ENCODE measurements at places on chromosomes 7 and 10.
A peak's percentile ranks its signal among the peaks of the same experiment; 100 is the strongest.

GRCh38 chr10:112083472-112083871 lies 100.1 kb downstream of the GPAM start:
- no peak for DNase-seq

DNA sequence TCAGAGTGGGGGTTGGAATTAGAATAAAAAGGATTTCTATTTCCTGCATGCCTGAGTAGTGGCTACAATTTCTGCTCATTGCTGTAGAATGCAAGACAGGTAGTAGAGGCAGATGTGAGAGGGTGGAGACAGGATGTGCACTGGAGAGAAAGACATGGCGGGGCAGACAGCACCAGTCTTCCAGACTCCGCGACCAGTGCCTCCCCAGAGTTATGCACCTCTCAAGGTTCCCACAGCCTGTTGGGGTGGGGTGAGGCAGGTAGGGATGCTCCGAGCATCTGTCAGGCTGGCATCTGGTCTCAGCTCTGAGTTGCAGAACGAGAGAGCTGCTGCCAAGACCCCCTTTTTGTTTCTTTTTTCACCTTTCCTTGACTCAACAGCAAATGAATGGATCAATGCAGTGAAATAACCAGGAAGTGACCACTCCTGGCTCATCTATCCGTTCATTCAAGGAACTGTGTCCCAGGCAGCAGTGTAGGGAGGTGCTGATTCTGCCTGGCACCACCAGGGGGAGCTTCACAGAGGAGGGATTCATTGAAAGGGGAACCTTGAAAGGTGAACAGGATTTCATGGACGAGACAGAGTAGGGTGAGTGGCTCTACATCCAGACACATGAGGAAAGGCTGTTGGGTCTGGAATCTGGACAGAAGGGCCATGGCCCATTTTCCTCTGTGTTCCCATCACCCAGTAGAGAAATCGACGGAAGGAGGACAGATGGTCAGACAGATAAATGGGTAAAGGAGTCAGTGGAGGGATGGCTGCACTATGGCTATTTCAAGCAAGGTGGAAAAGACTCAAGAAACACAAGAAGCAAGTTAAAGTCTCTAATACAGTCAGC lies 17.2 kb upstream of the SLC18A3 start:
- peak; percentile 38 for DNase-seq

DNA sequence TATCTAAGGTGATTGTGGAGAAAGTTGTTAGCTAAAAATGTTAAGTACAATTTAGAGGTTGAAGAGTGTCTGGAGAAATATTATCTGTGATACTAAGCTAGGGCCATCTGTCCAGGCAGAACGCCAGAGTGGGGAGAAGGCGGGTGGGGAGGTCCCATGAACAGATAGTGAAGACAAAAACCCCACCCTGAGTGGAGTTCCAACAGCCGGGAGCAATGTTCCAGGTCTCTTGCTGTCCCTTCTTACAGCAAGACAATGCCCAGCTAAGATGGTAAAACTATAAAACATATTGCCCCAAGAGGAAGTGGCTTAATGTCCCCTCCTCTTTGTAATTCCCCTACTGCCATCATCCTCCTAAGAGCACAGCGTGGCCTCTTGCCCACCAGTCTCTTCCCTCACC lies 10.4 kb upstream of the IL15RA start:
- DNase-seq, result no peak

DNA sequence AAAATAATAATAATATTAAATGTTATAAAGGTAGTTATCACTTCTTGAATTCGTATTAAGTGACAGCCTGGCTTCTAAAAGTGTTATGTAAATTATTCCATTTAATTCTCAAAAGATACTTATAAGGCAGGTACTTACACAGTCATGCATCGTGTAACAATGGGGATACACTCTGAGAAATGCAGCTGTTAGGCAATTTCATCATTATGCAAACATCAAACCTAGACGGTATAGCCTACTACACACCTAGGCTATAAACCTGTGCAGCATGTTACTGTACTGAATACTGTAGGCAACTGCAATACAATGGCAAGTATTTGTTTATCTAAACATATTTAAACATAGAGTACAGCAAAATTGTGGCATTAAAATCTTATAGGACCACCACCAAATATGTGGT lies 1.5 kb downstream of the IFIT1 start:
- DNase-seq, result no peak

GRCh38 chr7:112481833-112482670 lies 1.3 kb downstream of the LSMEM1 start:
- peak; percentile 96 for DNase-seq

DNA sequence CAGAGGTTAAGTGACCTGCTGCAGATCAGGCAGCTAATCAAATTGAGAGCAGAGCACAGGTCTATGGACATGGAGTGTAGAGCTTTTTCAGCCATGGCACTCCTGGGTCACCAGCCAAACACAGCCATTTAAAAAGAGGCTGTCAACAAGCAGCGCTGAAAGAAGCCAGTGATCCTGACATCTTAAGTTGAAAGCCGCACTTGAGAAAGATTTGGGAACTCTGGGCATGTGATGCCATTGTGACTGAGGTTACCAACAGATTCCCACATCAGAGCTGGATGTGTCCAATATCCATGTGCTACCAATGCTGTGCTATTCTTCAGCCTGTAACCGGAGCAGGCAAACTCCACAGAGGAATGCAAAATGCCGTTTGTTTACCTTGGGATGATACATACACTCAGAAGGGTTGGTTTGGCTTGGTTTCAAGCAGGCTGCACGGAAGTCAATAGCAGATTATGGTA lies 56.2 kb upstream of the ABLIM1 start:
- DNase-seq, result peak; percentile 61

DNA sequence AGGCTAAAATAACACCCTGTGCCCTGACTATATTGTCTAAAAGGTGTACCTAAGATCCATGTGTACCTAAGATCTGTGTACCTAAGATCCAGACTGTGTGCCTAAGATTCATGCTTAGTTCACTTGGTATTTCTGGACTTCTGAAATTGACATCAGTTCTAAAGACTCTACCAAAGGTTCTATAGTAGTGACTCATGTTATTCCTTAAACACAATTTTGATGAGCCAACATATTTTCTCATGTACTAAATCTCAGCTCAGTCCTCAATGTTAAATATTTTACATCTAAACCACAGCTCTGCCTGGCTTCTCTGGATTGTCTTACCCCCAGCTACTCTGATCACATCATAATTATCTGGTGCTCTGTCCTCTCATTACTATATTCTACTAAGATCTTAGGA lies 802.3 kb upstream of the SORCS1 start:
- DNase-seq, result no peak

DNA sequence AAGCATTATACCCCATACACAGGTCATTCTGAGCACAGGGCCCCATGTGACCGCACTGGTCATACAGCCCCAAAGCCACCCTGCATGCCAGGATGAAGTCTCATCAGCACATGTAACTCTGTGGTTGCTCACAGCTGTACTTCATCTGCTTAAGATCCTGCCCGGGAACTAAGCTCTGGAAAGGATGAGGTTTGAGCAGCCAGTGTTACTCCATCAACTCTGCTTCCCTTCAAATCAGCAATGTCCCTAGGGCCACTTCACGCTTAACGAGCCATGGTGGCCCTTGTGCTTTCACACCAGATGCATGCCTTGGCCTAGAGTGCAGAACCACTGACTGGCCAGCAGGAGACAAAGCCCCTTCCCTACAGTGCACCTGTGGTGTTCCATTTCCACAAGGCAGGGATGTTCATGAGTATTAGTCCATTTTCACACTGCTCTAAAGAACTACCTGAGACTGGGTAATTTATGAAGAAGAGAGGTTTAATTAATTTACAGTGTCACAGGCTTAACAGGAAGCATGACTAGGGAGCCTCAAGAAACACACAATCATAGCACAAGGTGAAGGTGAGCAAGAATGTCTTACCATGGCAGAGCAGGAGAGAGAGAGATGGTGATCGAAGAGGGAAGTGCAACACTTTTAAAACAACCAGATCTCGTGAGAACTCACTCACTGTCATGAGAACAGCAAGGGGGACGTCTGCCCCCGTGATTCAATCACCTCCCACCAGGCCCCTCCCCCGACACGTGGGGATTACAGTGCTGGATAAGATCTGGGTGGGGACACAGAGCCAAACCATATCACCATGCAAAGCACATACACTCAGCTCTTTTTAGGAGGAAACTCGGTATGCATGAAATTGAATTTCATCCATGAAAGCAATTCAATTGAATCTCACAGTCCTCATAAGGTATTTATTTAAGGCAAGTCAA lies 149.0 kb upstream of the CDCA7L start:
- DNase-seq, result no peak

DNA sequence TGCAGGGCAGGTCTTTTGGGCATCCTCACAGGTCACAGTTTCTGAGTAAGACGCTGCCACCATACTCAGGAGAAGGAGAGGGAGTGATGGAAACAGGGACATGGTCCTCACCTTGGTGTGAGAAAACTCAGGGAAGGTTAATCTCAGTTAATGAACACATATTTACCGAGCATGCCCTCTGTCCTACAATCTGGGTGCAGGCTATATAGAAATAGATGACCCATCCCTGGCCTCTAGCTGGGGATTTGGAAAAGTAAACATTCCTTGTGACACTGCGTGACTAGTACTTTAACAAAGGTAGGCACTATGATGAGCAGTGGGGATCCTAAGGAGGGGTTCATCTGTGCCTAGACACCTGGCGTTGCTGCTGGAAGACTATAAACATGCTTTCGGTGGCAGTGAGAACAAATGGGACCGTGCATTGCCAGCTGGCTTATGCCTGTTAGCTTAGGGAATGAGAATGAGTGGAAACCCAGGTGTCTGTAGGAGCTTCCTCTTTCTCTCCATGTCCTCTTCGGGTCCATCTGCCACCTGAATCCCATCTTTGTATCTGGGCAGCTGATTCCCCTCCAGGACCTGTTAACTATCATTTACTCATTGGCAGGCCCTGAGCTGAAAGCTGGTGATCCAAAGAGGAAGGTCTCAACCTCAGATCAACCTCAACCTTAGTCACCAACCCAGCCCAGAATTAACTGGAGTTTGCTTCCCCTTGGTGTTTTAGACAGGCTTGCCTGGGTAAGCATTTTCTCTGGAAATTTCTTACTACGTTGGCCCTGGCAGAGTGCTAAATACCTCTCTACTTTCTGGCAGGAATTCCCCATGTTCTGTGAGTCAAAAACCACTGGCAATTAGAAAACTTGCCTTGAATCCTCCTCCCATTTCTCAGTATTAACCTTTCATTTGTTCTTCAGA lies 794 bp downstream of the MBL2 start:
- DNase-seq, result no peak

GRCh38 chr10:117136391-117136975 lies 1.6 kb downstream of the VAX1 start:
- no peak for DNase-seq

GRCh38 chr10:58275908-58276307 lies 6.9 kb downstream of the CISD1 start:
- DNase-seq, result no peak

GRCh38 chr7:139566736-139567646 lies 43.5 kb downstream of the CLEC2L start:
- DNase-seq, result no peak

DNA sequence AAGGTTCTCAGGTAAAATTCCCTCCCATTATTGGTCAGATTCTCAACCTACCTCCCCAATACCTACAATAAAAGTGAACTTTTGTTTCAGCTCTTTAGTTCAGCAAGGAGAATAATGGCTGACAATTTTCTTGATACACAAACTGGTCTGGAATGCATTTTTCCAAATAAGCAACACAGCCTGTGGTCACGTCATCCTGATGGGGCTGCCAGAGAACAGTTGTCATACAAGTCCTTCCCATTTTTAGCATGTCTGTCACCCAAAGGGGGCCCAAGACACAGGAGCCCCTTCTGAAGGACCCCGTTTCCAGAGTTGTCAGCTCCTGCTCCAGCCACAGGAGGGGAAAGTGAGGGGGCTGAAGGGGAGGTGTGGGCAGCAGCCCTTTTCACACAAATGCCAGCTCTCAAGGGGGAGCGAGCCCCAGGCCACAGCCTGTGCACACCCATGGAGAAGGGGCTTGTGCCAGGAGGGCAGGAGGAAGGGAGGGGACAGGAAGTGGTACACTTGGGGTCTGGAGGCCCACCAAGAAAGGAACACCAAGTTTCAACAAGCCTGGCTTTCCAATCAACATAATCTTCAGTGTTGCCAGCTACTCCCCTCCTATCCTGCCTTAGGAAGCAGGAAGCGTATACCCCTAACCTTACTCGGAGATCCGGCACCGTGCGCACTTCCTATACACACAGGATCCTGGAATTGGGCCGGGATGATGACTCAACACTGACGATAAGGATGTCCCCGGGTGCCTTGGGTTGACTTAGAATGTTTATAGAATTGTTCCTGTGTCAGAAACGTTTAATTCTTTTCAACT lies 43.4 kb upstream of the PDLIM1 start:
- no peak for DNase-seq

DNA sequence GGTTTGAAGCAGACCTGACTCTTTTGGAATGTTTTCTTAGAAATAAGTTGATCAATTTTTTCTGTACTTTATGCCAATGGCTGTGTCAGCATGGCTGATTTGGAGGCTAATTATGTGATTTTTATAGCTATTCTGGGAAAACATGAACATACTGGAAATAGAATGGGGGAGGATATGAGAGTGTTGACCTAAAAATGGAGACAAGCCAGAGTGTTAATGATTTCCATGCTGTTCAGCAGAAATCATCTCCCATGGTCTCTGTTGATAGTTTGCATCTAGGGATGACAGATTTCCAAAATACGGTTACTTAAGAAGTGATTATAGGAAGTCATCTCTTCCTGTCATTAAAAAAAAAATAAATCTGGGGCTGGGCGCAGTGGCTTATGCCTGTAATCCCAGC lies 32.7 kb upstream of the DMTF1 start:
- DNase-seq, result no peak

DNA sequence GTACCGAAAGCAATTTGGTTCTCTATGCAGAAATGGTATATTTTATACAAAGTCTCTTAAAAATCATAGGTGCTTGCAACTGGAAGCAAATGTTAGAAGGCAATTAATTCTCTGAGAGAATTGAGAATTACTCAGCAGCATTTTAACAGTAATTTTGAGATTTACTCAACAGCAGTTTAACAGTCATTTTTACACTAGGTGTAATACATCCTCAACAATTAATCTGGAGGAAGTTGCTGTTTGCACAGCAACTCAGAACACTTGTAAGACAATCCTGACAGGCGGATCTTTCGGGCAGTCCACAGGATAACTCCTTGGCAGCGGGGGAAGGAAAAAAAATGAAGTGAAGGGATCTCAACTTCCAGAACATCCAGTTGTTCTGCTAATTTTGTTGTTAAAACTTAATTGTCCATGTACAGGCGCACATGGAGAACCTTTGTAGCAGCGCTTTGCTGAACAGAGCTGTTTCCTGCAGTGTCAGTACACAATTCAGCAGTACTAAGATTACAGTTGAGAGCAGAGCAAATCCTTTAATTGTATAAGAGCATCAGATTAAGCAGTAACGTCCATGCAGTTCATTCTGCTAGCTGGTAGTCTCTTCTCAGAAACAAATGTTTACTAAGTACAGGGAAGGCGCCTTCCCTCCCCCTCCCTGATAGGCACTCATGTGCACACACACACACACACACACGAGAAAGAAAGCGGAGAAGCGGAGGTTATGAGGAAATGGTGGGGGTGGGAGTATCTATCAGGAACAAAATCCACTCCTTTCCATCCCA lies 43.8 kb downstream of the ENO4 start:
- no peak for DNase-seq

- no peak for DNase-seq
Measured at GRCh38 chr10:90741926-90742565, 115.8 kb downstream of the HTR7 start.

GRCh38 chr10:133110133-133110532 lies 22.4 kb downstream of the ADGRA1 start:
- no peak for DNase-seq

- no peak for DNase-seq
Measured at GRCh38 chr7:48144291-48144768, 26.9 kb upstream of the ABCA13 start.

GRCh38 chr7:143408686-143409561 lies at the start of gene EPHA1:
Gene EPHA1, minus strand, starts transcription at chr7:143408856. Its CDS starts 51 bp downstream, at chr7:143408805.
- DNase-seq, result no peak
